ENCODE measurements at places on chromosomes 7 and 10.

DNA sequence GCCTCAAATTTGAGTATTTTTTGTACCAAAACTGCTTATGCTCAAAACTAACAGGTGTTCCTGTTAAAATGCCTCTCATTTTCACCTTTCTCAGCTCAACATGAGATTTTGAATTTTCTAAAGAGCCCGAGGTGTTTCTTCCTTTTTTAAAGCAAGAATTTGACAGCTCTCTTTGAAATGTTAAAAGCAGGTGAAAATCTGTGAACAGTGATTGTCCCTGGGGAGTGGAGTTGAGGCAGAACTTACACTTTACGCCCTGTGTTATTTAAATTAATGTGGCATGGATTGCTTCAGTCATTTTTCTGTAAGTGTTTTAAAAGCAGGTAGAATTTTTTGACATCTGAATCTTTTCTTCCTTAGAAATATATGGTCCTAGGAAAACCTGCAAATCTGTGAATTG is 9.2 kb upstream of the GPR15LG start:
- no peak for DNase-seq

- DNase-seq: no peak
Measured at GRCh38 chr7:50731703-50732582, 50.8 kb downstream of the GRB10 start.

DNA sequence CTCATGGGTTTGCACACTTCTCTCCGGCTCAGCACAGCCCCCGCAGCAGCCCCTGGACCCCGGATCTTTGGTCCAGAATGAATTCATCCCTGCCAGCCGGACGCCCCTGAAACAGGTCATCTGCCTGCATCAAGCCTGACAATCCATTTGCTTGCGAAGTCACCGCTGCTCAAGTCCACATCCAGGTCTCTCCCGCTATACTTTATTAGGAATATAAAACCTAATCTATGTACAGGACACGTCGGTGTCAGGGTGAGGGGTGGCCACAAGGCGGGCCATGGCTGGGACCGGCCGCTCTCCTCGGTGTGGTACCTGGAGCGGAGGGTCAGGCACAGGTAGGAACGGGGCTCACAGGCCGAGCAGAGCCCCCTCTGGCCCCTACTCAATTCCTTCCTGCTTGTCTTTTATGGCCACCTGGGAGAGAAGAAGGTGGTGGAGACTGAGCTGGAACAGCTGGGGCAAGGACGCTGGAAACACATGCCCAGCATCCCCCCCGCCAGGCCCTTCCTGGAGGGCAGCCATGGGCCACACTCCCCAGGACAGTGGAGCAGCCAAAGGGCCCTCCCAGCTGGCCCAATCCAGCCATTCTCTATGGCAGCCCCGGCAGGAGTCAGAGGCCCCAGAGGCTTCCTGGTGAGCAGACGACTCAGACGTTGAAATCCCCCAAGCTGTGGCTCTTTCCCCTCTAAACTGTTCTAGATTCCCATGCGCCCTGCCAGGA is 5.3 kb downstream of the POLR2J start:
- DNase-seq: no peak

DNA sequence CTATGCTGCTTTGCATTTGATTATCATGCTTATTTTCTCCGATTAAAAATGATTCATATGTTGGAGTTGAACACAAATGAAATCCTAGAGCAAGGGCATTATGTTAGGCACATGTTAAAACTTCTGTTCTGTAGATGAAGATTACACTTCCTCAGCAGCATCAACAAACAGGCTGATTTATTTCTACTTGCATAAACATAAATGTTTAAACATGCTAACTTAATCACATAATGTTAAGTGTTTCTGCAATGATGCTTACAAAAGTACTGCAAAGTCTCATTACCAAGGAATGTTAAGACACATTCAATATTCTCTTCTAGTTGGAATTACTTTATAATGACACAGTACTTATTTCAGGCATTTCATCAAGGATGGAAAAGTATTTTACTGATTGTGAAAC is 770.8 kb downstream of the ANKRD7 start:
- no peak for DNase-seq

DNA sequence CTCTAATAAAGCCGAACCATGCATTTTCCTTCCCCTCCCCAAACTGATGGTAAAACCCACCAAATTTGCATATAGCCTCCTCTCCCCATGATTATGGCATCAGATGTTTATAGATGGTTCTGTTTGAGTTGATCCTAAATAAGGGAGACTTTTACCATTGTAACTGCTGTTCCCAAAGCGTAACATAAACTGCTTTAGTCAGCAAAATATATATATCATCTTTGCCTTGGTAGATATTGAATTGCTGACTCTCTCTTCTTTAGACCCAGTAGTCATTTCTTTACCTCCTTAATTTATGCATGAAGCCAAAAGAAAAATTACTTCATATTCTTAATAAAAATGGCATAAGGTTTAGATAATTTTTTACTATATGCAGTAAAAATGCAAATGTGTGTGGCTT is 86.2 kb upstream of the LRGUK start:
- no peak for DNase-seq

DNA sequence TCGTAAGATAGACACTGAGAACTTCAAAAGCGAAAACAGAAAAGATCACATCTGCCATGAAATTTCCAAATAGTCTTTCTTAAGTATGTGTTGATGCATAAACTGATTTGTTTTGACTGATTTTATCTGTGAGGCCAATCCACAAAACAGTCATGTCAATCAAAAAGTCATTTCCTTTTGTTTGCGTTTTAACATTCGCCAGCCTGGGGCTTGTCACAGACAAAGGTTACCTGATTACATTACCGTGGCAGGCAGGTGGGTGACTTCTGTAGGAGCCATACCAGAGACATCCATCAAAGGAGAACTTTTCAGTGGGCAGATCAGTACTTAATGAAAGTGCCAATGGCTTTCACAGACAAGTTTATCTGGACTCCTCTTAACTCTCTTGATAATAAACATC is 45.5 kb upstream of the BET1 start:
- DNase-seq: no peak

GRCh38 chr10:21501731-21502347 is 23.6 kb downstream of the SKIDA1 start:
- DNase-seq: no peak

- DNase-seq: no peak
Measured at GRCh38 chr7:151927011-151927410, 29.2 kb upstream of the GALNTL5 start.

GRCh38 chr10:49633327-49634068 is 19.7 kb downstream of the CHAT start:
- no peak for DNase-seq

GRCh38 chr7:134473861-134474291 is 15.0 kb upstream of the AKR1B1 start:
- no peak for DNase-seq

DNA sequence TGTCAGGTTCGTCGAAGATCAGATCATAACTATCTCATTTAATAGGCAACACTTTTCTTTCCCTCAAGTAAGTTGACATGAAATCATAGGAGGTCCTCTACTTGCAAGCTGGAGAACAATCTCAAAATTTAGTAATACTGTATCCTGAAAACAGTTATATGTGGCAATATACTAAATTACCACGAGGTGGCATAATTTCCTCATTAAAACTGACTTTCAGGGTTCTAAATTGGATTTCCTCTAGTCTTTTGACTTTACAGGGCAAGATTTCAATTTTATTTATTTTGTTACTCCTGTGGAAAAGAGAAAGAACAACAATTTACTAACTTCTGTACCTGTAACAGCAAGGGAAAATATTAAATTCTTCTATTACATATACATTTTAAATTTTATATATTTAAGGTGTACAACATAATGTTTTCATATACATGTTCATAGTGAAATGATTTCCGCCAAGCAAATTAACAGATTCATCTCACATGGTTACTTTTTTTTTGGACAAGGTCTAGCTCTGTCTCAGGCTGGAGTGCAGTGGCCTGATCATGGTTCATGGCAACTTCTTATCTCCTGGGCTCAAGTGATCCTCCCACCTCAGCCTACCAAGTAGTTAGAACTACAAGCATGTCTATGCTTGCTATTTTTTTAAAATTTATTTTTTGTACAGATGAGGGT is 53.4 kb upstream of the CYP2C18 start:
- peak; percentile 16 for DNase-seq

DNA sequence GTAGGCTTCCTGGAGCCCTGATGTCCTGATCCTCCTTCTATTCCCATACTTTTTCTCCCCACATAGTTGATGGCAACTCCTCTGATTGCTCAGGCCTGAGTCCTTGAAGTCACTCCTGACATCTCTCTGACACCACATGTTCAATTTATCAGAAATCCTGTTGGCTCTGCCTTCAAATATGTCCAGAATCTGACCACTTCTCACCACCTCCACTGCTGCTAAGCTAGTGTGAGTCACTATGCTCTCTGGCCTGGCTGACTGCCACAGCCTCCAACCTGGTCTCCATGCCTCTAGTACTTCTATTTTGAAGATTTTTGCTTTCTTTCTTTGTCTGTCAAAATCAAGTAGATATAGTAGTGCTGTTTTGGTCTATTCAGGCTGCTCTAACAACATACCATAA is 53.0 kb downstream of the TMEM229A start:
- no peak for DNase-seq

- DNase-seq: no peak
Measured at GRCh38 chr7:5549096-5549763, 125.6 kb upstream of the TNRC18 start.

- DNase-seq: no peak
Measured at GRCh38 chr10:49038711-49039110, 76.6 kb downstream of the VSTM4 start.

GRCh38 chr7:142832417-142832816 is 22.5 kb upstream of the EPHB6 start:
- no peak for DNase-seq

GRCh38 chr7:52992479-52993162 is 42.8 kb upstream of the POM121L12 start:
- no peak for DNase-seq

DNA sequence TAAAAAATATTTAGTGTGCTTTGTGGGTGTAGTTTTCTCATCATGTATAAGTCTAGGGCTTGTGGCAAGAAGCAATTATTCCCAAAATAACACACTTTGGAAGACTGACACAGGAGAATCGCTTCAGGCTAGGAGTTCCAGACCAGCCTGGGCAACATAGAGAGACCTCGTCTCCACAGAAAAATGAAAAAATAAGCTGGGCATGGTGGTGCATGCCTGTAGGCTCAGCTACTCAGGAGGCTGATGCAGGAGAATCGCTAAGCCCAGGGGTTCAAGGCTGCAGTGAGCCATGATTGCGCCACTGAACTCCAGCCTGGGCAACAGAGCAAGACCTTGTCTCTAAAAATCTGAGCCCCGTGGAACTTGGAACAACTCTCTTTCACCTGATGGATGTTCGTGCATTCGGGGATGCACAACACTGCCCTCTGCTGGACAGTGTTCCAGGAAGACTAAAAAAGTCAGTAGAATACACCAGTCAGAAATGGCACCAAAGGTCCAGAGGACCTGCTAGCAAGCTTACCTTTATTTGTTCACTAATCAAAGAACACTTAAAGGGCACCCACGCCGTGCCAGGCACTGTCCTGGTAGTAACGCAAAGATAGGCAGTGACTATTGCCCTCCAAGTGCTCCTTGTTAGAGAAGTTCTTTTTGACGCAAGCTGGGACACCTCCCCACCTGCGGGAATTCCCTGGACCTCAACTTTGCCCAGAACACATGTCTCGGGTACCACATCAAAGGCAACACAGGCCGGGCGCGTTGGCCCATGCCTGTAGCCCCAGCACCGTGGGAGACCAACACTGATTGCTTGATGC is 81.9 kb upstream of the CALN1 start:
- DNase-seq: peak; percentile 51

DNA sequence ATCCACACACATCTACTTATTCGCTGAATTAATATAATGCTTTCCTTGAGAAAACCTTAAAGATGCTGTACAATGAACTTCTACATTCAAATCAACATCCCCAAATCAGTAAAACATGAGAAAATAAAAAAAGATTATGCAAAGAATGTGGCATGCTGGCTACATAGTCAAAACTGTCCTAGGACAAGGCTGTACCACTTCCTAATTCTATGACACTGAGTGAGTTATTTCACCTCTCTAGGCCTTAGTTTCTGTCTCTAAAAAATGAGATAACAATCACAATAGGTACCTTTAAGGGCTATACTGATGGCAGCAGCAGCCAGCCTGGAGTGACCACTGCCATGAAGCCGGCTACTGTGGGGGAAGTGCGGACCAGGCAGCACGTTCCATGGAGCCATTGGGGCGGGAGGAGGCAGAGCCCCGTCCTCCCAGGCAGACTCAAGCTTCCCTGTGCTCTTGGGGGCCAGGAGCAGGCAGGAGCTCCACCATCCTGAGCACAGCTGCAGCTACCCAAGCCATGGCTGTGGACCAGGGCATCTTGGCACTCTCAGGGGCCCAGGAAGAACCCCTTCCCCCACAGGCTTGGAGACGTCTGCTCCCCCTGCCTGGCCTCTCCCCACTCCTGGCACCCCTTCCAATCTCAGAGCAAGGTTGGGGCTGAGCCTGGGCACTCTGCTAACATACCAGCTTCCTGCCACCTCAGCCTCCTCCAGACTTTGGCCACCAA is 110.2 kb downstream of the ELAPOR2 start:
- no peak for DNase-seq

- no peak for DNase-seq
Measured at GRCh38 chr10:32337350-32337749, 9.6 kb downstream of the EPC1 start.

DNA sequence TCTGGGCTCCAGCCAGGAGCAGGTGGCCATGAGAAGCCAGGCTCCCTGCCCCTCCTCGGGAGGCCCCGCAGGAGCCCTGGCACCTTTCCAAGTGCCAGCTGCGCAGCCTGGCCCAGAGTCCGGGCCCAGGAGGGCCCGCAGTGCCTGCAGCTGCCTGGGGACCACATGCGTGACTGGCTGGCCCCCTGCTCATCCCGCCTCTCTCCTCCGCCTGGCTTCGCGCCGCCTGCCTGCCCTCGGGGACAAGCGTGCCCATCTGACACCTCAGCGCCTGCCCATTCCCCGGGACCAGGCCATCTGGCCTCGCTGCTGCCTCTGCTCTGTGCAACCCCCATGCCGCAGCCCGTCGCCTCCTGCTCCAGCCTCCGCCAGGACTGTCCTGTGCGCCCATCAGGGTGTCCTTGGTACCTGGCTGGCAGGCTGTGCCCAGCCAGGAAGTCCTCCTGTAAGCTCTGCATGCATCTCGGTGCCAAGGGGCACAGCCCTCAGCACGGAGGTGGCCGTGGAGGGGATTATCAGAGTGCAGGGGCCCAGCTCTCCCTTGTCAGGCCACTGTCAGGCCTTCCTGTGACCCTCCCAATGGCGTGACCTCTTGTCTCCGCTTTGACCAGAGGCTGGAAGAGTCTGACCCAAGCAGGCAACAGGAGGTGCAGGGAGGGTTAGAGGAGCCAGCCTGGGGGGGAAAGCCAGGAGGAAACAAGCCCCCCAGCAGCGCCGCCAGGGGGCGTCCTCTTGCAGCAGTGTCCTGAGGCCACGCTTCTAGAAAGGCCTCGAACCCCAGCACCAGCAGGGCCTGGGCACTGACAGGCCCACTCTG is 50.5 kb downstream of the TMEM209 start:
- DNase-seq: no peak

GRCh38 chr10:30999070-30999712 is 32.5 kb downstream of the ZNF438 start:
- DNase-seq: no peak

- DNase-seq: no peak
Measured at GRCh38 chr7:91973639-91974038, 33.0 kb downstream of the AKAP9 start.

- DNase-seq: no peak
Measured at GRCh38 chr7:51471981-51472296, 155.3 kb upstream of the COBL start.
